ENCODE measurements at places on chromosomes 6 and 20. TPM values are rescaled to one million over a fixed set of nuclear protein-coding genes. Genes with fewer than 3 reads are reported as not detected.

Gene ZNF311
- 1.3 TPM for total RNA-seq

Gene PPT2
- 30.2 TPM for total RNA-seq

Gene DACT2
- total RNA-seq, result 0.98 TPM

Gene PLCB1
- total RNA-seq, result 46.5 TPM

Gene HLA-DRB1
- total RNA-seq, result 0.09 TPM

Gene KCNG1
- total RNA-seq, result 3.0 TPM

Gene PRL
- not detected for total RNA-seq

Gene LPA
- not detected for total RNA-seq

Gene C6orf15
- not detected for total RNA-seq

Gene HSD17B8
- 2.6 TPM for total RNA-seq

Gene DSP
- 4.3 TPM for total RNA-seq

DNA sequence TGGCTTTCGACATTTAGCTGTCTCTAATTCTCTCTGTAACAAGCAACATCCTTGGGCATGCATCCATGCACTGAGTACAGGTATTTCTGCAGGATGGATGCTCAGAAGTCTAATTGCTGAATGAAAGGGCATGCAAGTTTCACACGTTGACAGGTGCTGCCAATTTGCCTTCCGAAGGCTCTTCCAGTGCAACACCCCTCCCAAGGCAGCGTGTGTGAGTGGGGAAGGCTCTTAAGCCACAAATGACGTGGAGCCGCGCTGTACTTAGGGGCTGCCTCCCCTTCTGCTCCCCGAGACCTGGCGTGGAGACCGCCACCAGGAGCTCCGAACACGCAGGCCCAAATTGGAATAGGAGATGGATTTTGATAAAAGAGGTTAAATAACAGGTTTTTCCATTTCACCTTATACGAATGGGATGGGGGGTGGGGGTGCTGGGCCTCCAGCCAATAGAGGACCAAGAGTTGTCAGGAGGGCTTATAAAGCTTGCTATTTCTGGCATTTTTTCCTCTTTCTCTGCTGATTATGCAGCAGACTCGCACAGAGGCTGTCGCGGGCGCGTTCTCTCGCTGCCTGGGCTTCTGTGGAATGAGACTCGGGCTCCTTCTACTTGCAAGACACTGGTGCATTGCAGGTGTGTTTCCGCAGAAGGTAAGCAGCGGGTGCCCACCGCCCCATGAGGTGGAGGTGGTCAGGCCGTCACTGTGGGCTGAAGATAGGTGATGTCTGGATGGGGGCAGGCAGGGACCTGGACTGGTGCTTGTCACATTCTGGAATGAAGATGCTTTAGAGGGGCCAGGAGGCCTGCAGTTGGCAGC, 30.9 kb downstream of the TOX2 start:
- DNase-seq, result no peak

- DNase-seq, result peak; percentile 25
Measured at GRCh38 chr20:10501402-10501801, 66.3 kb downstream of the SLX4IP start.

GRCh38 chr20:54856202-54856601, 380.8 kb downstream of the DOK5 start:
- no peak for DNase-seq

DNA sequence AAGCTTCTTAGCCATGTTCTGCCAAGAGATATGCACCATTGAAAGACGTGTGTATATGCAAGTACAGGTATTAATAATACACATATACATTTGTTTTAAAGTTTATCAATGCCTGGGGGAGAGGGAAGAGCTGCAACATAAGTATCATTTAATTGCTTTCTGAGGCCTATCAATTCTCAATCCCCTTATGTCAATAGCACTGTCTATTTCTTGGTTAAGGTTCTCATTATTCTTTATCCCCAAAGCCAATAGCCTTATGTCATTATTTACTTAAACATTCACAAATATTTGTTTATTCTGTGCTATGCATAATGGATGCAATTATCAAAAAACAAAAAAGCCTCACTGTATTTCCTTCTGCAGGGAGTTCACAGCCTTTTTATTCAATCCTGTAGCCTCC, 350.3 kb upstream of the KCNQ5 start:
- DNase-seq, result no peak

- DNase-seq, result no peak
Measured at GRCh38 chr6:10033223-10033829, 381.5 kb downstream of the TFAP2A start.

- DNase-seq, result no peak
Measured at GRCh38 chr6:163389354-163389753, 25.2 kb upstream of the QKI start.

- peak; percentile 26 for DNase-seq
Measured at GRCh38 chr20:45918182-45918737, 6.3 kb upstream of the PLTP start.

DNA sequence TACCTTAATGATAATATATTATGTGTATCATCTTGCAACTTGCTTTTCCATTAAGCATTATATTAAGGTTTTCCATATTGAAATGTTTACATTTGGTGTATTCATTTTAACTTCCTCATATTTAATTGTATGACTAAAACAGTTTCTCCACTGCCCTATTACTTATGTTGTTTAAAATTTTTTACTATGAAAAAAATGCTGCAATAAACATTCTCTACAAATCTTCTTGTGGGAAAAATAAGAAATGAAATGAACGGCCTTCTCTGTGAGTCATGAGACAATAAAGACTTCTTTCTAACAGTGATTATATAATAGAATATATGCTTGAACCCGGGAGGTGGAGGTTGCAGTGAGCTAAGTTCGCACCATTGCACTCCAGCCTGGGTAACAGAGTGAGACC, 25.5 kb downstream of the FASTKD5 start:
- no peak for DNase-seq

GRCh38 chr20:59014680-59015389, 4.4 kb upstream of the TUBB1 start:
- no peak for DNase-seq

GRCh38 chr20:33728463-33728862, 3.3 kb upstream of the ZNF341 start:
- no peak for DNase-seq

DNA sequence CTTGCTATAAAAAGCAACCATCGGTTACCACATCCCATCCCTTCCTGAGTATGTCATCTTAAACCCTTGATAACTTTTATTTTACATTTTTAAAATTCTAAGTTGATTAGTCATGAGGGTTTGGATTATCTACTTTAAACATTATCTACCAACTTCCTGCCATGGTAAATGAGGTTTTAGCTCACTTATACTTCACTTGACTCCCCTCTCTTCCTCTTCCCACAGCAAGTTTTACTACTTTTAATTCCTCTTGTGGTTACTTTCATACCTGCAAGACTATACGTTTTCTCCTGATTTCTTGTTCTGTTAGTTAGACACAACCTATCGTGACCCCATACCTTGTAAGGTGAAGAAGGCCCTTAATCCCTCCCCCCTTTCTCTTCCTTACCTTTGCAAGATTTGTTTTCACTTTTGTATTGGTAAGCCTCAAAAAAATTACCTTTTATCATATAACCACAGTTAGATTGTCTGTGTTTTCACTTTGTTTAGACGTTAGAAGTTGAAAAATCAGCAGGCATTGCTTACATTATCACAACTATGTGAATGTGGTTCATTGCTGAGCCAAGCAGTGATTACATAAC, 60.1 kb upstream of the OGFRL1 start:
- peak; percentile 3 for DNase-seq

DNA sequence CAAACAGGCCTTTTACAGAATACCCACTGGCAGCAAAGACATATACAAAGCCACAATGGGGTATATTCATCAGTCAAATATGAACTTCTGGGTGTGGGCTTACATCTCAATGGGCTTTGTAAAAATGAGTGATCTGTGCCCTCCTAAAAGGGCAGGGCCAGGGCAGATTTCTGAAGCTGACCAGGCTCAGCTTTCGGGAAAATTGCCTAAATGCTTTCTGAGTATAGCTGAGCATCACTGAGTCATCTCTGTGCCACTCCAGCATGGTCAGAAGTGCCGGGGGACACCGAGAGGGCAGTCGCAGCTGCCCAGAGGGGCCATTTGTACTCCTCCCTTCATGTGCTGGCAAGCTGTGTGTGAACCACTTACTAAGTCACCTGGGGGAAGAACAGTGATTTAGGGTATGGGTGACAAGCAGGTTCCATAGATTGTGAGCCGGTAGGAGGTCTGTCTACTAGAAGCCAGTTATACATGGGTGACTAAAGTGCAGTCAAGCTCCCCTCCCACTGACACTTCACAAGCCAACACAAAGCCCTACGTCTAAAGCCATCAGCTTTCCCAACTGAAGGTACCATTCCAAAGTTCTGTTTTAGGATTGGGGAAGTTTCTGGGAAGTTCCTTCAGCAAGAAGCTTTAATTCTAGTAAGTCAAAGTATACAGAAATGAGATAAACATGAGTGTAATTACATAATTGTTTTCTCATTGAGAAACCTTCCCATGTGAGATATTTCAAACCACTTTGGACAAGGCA, 147.6 kb upstream of the TAB2 start:
- peak; percentile 25 for DNase-seq

DNA sequence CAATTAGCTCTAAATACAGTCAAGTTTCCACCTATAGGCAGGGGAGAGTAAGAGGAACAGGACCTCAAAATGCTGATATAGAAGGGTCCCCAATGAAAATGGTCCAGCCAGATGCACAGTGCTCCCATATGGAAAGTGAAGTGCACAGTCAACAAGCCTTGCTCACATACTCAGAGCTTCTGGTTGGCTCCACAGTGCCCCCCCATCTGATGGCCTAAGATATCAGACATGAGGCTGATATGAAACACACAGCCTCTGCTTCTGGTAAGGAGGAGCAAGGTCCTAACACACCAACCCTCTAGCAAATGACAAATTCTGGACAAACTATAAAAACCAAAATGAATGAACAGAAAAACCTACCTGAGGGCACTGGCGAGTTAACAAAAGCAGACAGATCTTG, 111.4 kb upstream of the EMILIN3 start:
- DNase-seq, result no peak

DNA sequence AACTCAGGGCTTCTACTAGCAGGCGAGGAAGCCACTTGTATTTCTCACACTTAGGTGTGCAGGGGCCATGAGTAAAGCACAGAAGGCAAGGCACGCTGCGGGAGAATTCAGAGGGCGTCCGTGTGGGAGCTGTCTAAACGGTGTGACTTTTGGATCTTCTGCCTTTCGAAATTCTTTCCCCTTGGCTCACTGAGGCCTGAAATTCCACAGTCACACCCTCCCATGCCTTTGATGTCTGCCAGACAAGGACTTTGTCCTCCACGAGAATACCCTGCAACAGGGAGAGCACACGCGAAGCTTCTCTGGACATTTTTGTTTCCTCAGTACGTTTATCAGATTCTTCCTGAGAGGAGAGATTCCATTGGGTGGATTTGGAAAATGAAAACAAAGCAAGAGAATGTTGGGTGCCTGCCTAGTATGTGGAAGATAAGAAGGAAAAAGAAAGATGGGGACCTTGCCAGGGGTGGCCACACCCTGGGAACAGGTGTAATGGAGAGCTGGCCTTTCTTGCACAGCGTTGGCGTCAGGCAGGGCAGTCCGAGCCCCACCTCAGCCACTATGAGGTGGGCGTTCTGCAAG, 235.7 kb downstream of the MYLK4 start:
- peak; percentile 35 for DNase-seq

- DNase-seq, result no peak
Measured at GRCh38 chr20:12827816-12828385, 180.9 kb upstream of the SPTLC3 start.

DNA sequence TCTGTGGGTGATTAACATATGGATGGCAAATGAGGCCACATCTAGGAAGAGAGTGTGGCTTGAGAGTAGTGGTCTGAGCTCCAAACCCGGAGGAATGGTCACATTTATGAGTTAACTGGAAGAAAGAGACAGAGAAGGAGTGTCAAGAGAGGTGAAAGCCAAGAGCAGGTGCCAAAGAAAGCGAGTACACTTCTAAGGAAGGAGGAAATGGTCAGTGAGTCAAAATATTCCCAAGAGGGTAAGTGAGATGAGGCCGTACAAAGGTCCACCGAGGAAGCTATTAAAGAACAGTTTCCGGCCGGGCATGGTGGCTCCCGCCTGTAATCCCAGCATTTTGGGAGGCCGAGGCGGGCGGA, 104.5 kb upstream of the RNF24 start:
- DNase-seq, result peak; percentile 87

DNA sequence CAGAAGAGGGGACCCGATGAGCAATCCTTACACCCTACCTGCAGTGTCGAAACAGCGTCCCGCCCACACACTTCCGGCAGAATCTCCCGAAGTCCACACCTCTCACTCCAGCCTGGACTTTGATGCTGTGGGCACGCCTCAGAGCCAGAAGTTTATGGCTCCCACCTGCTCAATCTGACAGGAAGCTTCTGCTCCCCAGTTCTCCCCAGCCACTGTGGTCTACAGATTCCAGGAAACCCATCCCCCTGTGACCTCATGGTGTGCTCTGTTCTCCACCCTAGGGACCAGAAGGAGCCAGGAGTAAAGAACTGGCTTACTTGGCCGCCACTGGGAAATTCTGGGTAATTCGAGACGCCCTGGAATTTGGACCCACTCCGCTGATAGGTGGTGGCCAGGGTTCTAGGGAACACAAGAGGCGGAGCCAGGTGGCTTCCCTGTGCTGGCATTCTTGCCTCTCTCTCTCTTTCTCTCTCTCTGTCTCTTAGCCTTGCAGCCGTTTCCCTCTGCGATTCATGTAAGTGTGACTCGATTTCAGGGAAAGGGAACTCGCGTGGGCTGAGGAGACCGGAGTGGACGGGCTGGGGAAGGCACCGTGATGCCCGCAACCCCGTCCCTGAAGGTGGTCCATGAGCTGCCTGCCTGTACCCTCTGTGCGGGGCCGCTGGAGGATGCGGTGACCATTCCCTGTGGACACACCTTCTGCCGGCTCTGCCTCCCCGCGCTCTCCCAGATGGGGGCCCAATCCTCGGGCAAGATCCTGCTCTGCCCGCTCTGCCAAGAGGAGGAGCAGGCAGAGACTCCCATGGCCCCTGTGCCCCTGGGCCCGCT, at the start of gene TRIM15:
Gene TRIM15 (plus strand): TSS at position 457 of the 828 bp plus-strand sequence. CDS start 139 bp downstream, at position 596.
- DNase-seq, result no peak

DNA sequence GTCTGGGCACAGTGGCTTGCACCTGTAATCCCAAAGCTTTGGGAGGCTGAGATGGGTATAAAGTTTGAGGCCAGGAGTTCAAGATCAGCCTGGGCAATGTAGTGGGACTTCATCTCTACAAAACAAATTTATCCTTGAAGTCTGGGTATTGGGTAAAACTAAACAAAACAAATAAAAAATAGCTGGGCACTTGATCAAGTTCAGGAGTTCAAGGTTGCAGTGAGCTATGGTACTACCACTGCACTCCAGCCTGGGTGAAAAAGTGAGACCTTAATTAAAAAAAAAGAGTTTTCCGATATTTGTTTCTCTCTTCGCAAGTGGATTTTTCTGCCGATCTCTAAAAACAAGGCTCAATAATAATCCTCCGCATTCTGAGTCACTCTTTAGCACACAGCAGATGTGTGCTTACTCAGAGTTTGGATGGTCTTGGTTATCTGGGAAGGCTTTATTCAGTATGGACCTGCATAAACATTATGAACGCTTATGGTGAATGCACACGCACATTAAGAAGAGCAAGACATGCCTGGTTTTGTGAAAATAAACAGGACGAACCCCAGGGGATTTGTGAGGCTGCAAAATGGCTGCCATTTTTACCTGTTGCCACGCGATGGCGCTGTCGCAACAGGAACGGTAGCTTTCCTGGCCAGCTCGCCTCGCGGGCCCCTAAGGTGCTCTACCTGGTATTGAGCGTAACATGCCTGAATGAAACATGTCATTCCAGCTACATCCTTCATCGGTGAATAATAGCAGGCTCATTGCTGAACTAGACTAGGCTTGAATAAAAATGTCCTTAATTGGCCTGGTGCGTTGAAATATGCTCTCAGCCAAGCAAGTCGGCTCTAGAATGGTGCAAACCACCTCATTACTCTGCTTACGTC, 6.0 kb downstream of the OPN5 start:
- peak; percentile 70 for DNase-seq

All from fibroblast of the aortic adventitia (primary cell).